NCI-H2029 (cell line): ENCODE measurements at places on chromosomes 11 and 22.

- no peak for DNase-seq
Observed at GRCh38 chr11:63933459-63933858, 5.3 kb upstream of the NAA40 start.

DNA sequence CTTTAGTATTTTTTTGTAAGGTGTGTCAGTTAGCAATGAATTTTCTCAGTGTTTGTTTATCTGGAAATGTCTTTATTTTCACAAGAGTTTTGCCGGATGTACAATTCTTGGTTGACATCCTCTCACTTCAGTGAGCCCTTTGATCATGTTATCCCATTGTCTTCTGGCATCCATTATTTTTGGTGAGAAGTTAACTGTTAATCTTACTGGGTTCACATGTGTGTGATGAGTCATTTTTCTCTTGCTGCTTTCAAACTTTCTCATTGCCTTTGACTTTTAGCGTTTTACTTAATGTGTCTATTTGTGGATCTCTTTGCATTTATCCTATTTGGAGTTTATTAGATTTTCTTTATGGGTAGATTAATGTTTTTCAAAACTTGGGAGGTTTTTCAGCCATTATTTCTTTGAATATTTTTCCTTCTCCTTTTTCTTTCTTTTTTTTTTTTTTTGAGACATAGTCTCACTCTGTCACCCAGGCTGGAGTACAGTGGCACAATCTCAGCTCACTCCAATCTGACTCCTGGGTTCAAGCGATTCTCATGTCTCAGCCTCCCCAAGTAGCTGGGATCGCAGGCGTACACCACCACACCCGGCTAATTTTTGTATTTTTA lies 100.5 kb upstream of the RRM1 start:
- DNase-seq = no peak

- DNase-seq = peak; percentile 63
Observed at GRCh38 chr11:15199693-15200092, 85.0 kb downstream of the INSC start.

DNA sequence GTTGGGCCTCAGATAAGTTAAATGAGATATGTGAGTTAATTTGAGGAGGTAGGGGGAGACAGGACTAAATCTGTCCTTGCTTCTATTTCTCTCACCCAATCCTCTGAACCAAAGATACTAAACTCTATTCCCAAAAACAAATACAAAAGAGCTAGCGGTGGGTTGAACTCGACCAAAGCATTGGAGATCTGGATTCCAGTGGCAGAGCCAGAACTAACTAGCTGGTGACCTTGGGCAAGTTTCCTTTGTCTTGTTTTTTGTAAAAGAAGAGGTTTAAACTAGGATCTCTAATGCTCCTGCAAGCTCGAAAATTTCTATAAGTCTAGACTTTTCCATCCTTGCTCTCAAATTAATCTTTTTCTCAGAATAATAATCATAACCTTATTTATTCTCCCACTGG lies 1.5 kb downstream of the ME3 start:
- no peak for DNase-seq

DNA sequence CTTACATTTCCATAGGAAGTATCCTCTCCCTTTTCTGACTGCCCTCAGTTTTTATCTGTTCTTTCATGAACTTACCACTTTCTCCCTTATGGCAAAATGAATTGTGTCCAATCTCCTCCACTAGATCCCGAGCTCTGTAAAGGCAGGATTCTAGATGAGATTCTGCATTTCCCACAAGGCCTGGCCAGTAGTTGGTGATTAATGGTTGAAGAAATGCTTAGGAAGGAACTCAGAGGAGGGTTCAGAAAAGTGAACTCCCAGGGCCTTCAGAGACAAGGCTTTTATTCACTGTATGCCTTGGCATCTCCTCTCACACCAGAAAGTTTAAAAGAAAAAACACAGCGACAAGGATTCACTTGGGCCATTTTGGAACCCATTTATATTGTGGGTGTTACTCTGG lies 66.2 kb downstream of the CCDC81 start:
- no peak for DNase-seq

GRCh38 chr11:43243927-43244326 lies 67.9 kb upstream of the API5 start:
- DNase-seq = no peak

DNA sequence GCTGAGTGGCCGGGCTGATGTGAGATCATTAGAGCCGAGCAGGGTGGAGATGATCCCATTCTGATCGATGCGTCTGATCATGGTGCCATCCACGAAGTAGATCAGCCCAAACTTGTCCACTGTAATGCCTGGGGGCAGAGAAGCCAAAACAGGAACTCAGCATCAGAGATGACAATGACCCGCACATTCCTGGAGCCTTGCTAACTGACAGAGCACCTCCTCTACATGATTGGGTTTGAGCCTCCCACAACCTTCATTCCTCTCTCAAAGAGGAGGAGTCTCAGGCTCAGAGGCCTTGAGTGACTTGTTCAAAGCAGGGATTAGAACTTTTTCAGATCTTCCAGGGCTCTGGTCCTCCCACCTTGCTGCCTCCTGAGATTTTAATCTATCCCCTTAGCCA lies 133.7 kb upstream of the NARS2 start:
- no peak for DNase-seq
